Stimulated activated CD4-positive, alpha-beta T cell treated with anti-CD3 and anti-CD28 coated beads, Interleukin-4, amount 100 ng/mL, for 4 hours (primary cell): ENCODE measurements at places on chromosomes 3 and 15.

GRCh38 chr3:158403013-158403412 lies 168.0 kb upstream of the MLF1 start:
- no peak for DNase-seq

GRCh38 chr3:160400702-160401150 lies 1.3 kb downstream of the SMC4 start:
- DNase-seq, result peak; percentile 17

- no peak for DNase-seq
Observed at GRCh38 chr3:89847955-89848354, 740.5 kb downstream of the EPHA3 start.

GRCh38 chr3:159522276-159522675 lies 466.4 kb upstream of the IL12A start:
- no peak for DNase-seq

- no peak for DNase-seq
Observed at GRCh38 chr3:159026510-159026909, 224.7 kb downstream of the MFSD1 start.

- peak; percentile 18 for DNase-seq
Observed at GRCh38 chr15:40471105-40471807, 472 bp downstream of the CHST14 start.

DNA sequence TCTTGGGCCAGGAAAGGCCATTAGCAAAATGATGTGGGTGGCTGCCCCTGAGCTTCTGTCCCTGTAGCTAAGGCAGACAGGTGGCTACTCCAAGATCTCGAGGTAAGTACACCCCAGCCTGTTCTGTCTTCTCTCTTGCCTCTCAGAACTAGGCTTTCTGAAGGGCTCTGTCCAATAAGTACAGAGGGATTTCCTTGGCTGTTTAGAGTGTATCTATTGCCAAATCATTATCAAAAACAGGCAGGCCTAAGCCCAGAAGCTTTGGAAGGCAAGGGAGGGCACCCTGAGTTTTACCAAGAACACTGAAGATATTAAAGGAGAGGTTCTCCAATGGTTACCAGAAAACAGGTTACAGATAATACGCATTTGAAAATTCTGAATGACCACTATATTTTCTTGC lies 156.6 kb downstream of the MYRIP start:
- DNase-seq, result no peak

GRCh38 chr15:67548862-67549651 lies 6.6 kb downstream of the MAP2K5 start:
- DNase-seq, result no peak

GRCh38 chr3:138898301-138898700 lies 48.6 kb downstream of the FOXL2 start:
- DNase-seq, result no peak

DNA sequence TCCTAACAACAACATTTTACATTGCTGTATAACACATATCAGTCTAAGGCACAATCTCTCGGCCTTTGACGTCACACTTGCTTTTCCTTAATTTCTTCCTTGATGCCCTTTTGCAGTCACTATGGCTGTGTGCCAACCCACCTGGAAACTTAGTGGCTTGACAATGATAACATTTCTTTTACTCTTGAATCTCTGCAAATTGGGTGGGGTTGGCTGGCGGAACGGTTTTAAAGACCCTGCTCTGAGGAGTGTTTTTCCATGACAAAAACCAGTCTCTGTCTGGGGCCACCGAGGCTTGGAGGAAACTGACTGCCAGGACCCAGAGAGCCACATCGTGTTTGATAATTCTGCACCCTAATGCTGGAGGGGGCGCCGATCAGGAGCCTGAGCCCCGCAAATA lies 115.6 kb downstream of the KLF13 start:
- no peak for DNase-seq

DNA sequence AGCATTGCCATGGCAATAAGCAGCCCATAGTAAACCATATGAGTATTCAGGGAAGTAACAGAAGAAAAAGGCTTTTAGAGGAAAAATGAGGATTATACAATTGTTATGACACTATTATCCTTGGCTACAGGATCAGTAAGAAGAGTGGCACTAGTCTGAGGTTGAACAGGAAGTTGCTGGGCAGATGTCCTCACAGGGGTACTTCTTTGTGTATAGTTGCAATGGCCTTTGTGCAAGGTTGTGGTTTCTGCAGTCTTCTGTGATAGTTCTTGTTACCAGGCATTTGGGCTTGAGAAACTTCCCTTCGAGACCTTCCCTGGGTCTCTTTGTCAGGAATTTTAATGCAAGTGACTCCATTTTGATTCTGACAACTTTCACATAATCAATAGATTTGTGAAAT lies 100.6 kb upstream of the ATP11B start:
- no peak for DNase-seq

- DNase-seq, result peak; percentile 2
Observed at GRCh38 chr3:160226026-160226907, 1.0 kb downstream of the C3orf80 start.

GRCh38 chr3:168073842-168074605 lies 21.7 kb downstream of the GOLIM4 start:
- DNase-seq, result no peak

GRCh38 chr3:50003216-50003615 lies 63.3 kb downstream of the RBM6 start:
- no peak for DNase-seq

- no peak for DNase-seq
Observed at GRCh38 chr3:142808103-142808917, 80.6 kb downstream of the PCOLCE2 start.

DNA sequence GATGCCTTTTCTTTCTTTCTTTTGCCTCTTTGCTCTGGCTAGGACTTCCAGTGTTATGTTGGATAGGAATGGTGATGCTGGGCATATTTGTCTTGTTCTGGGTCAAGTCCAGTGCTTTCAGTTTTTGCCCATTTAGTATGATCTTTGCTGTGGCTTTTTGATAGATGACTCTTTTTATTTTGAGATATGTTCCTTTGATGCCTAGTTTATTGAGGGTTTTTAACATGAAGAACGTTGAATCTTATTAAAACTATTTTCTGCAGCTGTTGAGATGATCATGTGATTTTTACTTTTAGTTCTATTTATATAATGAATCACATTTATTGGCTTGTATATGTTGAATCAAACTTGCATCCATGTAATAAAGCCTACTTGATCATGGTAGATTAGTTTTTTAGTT lies 363.8 kb upstream of the RASGRP1 start:
- no peak for DNase-seq

DNA sequence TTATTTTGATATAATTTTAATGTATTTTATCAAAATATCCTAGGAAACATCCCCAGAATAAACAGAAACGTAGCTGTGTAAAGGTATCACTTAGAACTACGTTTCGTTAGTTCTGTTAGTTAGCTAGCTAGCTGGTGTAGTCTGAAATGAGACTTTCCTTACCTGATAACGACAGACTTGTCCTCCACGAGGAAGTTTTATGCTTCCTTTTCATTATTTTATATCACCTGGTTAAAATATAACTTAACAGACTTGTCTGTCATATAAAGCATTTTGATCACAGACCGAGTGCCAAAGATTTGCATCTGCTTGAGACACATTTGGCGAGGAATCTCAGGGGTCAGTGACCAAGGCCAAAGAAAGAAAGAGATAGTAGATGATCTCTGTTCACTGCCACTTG lies 829.5 kb downstream of the VGLL3 start:
- no peak for DNase-seq

DNA sequence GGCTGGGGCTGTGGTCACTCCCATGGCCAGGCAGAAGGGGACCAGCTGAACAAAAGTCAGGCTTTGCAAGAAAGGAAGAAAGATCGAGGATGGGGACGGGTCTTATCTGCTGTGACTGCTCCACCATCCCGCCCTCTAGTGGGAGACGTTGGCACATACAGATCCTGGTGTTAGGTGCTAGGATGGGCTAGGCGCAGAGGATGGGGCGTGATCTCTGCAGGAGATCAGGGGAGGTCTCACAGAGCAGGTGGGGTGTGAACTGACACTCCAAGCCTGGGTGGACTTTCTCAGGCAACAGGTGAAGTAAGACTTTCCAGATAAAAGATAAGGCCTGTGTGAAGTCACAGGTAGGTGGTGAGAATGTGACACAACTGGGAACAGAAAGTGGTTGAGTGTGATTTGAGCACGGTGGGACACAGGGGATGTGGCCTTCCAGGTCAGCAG lies 141.9 kb upstream of the SMAD3 start:
- DNase-seq, result peak; percentile 5

GRCh38 chr3:80580146-80580545 lies 812.3 kb upstream of the ROBO1 start:
- no peak for DNase-seq

- no peak for DNase-seq
Observed at GRCh38 chr3:146035366-146035765, 125.6 kb downstream of the PLOD2 start.

GRCh38 chr15:85707519-85708338 lies 87.0 kb downstream of the KLHL25 start:
- DNase-seq, result no peak

DNA sequence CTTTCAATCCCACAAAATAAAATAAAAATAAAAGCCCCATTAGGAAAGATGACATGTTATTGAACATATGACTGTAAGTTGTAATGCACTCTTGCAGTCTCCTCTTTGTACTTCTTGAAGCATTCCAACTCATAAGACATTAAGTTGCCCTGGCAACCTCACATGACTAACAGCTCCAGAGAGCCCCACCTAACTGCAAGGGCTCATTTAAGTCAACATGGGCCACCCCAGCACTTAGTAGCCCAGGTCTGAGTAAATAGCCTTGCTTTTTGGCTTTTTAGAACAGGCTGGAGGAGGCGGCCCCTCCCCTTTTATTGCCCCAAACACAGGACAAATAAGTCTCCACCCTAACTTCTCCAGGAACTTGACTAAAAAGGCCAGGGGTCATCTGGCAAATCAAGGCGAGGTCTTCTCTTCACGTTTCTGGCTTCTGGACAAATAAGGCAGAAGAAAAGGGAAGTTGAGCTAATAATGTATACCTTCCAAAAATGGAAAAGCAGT lies 135.1 kb downstream of the TMCO5A start:
- no peak for DNase-seq

GRCh38 chr3:72337480-72337855 lies 510.8 kb downstream of the SHQ1 start:
- no peak for DNase-seq

DNA sequence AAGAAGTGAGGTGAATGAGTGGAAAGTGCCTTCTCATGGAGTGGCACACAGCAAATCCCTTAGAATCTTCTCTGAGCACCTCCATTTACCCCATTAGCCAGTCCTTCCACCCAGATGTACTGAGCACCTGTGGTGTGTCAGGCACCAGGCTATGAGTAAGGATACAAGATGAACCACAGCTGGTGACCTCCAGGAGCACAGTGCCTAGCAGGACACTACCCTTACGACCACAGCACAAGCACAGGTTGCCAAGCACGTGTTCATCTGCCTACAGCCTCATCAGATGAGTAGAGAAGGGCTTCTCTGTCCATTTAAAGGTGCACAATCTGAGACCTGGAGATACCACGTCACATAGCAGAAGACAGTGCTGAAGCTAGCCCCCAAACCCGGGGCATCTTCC lies 6.2 kb downstream of the MYLK start:
- no peak for DNase-seq

GRCh38 chr3:13491206-13491974 lies 11.3 kb downstream of the HDAC11 start:
- no peak for DNase-seq

- no peak for DNase-seq
Observed at GRCh38 chr15:99677540-99678134, 55.6 kb downstream of the LYSMD4 start.

DNA sequence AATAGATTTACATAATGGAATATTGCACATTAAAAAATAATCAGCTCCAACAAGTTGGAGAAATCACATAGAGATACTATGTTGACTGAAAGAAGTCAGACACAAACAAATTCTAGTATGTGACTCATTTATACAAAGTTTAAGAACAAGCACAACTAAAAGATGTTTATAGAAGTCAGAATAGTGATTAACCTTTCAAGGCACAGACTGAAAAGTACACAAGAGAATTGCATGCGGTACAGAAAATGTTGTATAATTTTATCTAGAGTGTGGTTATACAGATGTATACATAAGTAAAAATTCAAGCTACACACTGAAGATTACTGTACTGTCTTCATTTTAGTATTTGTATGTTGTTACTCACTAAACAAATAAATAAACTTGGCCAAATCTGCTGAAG lies 19.3 kb upstream of the ATOSA start:
- DNase-seq, result no peak

GRCh38 chr3:172082269-172082668 lies 42.9 kb downstream of the FNDC3B start:
- DNase-seq, result no peak

- DNase-seq, result no peak
Observed at GRCh38 chr15:69311319-69311721, 12.6 kb downstream of the PAQR5 start.

- no peak for DNase-seq
Observed at GRCh38 chr15:72116731-72117485, 1.0 kb downstream of the MYO9A start.

GRCh38 chr15:82315519-82316246 lies 33.6 kb downstream of the GOLGA6L10 start:
- DNase-seq, result no peak

DNA sequence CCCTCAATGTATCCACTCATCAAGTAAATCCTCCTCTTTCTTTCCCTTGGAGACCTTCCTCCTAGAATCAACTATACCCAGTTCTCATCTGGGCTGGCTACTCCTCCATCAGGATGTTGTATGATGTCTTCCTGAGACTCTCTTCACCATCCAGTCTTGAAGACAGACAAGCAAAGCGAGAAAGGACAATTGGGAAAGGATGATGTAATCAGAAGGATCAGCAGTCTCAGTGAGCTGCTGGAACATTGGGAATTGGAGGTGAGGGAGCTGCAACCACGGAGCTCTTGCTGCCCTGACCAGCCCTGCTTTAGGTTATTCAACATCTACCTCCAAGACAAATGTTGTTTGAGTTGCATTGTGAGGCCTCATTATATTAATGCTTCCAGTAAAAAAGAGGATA lies 48.0 kb upstream of the UBP1 start:
- no peak for DNase-seq

GRCh38 chr15:69834267-69834666 lies 263.4 kb downstream of the TLE3 start:
- DNase-seq, result no peak

GRCh38 chr3:161305095-161305991 lies 66.0 kb downstream of the SPTSSB start:
- DNase-seq, result no peak

- DNase-seq, result no peak
Observed at GRCh38 chr3:171688002-171688401, 122.3 kb downstream of the PLD1 start.
